ENCODE measurements at places on chromosomes 5 and 9.

- DNase-seq = no peak
These were observed 77.7 kb upstream of the IL17B start for GRCh38 chr5:149456597-149457392.

GRCh38 chr5:119304439-119305211 is 51.2 kb upstream of the TNFAIP8 start:
- DNase-seq = no peak

DNA sequence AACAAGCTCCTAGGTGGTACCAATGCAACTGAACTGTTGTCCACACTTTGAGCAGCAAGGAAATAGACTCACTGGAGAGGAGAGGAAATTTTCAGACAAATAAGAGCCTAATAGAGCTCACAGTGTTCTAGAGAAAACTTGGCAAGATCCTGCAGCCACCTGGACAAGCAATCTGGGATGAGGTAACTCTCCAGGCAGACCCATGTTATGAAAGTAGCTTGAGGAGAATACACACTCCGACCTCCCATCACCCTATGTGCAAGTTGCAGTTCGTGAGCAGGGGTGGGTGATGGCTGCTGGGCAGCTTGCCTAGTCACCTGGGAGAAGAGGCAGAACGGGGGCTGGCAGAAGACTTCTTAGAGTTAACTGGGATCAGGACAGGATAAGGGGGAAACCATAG is 102.2 kb downstream of the KLF4 start:
- peak; percentile 24 for DNase-seq

- DNase-seq = no peak
These were observed 184.8 kb downstream of the NR3C1 start for GRCh38 chr5:143218517-143219170.

GRCh38 chr5:147169399-147169798 is 65.4 kb upstream of the STK32A start:
- DNase-seq = no peak

- peak; percentile 6 for DNase-seq
These were observed 2.1 kb upstream of the RFESD start for GRCh38 chr5:95644351-95645042.

- DNase-seq = no peak
These were observed 150.4 kb upstream of the IER5L start for GRCh38 chr9:129328355-129329042.

GRCh38 chr5:23014266-23014665 is 161.1 kb upstream of the CDH12 start:
- peak; percentile 97 for DNase-seq

DNA sequence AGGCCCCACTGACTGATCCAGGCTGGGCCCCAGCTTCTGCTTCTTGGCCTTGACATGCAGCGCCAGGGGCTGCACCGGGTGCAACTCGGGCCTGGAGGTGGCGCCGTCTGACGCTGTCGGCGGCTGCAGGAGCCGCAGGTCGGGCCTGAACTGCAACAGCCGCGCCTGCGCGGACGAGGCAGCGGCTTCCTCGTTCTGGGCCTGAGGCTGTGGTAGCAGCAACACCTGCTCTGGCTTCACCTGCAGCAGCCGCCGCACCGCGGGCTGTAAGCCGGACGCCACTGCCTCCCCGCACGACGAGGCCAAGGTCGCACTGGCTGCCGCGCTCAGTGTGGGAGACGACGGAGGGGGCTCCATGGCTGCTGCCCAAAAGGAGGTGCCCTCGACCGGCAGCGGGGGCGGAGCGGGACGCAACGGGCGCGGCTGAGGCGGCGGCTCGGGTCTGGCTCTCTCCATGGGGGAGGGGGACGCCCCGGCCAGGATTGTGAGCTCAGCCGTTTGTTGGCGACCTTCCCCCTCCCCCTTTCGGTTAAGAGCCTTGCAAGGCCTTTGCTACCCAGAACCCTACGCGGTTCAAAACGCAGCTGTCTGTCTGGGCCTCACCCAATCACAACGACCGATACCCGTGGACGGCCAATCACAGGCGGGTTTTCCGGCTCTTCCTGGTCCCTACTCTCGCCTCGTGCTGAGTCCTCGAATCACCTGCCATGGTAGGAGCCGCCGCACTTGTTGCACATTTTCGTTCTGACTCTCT is 438 bp downstream of the SOX30 start:
- no peak for DNase-seq

DNA sequence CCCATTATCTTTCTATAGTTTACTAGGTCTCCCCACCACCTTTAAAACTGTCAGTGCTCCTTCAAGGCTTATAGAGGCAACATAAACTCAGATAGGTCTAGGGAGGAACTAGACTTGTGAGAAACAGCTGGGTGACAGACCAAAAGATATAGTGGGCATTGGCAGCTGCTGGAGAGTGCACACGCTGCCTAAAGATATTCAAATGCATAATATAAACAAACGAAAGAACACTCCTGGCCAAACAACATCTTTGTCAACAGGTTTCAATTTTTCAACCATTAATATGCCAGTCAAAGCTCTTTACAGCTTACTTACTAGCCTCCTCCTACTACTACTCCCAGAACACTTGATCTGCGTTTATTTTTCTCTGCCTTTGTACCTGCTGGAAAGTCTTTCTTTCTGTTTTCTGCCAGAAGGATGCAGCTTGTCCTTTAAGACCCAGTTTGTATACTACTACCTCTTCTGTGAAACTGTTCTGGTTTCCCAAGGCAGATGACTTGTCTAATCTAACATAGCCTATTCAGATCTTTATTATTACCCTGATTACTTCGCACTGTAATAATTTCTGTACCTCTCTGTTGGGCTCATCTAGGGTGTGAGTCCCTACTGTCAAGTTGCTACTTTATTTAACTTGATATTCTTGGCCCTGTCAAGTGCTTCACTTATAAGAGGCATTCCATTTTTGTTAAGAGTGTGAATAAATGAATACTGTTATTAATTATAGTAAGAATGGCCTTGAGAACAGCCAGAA is 14.3 kb downstream of the KDM3B start:
- DNase-seq = no peak

DNA sequence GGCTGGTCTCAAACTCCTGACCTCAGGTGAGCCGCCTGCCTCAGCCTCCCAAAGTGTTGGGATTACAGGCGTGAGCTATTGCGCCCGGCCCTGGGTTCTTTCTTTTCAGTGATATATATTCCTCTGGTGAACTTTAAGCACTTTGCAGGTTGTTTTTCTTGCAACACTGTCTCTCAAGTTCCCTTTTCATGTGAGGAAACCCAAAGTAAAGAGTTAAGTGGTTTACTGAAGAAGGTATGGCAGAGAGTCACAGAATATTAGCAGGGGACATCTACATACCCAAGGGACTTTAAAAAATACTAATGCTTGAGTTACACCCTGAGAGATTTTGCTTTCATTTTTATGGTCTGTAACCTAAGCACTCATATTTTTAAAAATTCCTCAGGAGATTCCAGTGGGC is 6.7 kb upstream of the GAPT start:
- DNase-seq = no peak

DNA sequence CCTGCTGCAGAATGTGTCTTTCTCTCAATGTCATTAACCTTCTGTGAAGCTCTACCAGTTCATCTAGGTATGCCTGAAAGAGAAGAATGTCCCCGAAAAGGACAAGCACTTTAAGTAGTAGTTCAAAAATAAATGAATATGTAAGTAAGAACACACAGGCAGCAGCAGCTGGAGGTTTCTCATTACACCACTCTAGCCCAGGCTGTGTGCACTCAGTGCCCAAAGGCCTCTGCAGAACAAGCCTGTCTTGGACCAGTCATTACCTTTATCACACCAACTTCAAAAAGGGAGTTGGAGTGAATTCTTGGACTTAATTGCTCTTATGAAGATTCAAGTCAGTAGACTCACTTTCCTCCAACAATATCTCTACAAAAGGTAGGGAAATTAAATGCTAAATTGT is 268.8 kb downstream of the MLLT3 start:
- DNase-seq = no peak

All from NCI-H2171 treated with DMSO at 0.1 percent for 48 hours (cell line).